ENCODE measurements at places on chromosomes 6 and 20.

DNA sequence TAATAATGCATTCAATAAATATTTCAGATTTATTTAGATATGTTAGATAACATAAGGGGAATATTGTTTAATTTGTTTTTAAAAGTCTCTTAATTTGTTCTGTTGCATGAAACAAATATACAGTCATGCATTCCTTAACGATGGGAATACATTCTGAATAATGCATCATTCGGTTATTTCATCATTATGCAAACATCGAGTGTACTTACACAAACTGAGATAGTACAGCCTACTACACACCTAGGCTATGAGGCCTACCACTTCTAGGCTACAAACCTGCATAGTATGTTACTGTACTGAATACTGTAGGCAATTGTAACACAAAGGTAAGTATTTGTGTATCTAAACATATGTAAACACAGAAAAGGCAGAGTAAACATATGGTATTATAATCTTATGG is 118.7 kb downstream of the EPHA7 start:
- no peak for DNase-seq

DNA sequence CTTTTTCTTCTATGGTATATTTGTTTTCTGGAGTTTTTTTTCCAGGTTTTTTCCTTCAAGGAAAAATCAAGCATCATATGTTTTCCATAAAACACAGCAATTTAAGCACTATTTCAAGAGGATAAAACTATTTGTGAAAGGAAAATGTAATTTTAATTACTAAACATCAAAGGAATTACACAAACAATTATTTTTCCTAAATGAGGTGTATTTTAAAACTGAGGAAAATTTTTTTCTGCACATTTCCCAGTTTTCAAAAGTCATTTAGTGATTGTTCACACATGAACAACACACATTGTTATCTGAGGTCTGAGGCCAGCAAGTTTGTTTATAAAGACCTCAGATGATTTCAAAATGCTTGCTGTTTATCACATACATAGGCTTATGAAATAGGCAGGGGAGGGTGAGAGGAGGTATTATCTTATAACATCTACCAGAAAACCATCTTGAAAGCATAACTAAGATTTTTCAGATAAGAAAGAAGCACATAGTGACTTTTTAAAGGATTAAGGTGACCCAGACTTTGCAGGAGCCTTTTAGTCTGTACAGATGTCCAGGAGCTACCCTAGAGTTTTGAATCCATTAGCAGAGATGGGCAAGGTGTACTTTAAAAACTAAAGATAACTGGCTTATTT is 381.6 kb downstream of the GJA1 start:
- DNase-seq: no peak

- DNase-seq: no peak
Observed at GRCh38 chr6:149342525-149342924, 25.0 kb downstream of the TAB2 start.

GRCh38 chr6:85453490-85453889 is 3.6 kb downstream of the NT5E start:
- DNase-seq: no peak

DNA sequence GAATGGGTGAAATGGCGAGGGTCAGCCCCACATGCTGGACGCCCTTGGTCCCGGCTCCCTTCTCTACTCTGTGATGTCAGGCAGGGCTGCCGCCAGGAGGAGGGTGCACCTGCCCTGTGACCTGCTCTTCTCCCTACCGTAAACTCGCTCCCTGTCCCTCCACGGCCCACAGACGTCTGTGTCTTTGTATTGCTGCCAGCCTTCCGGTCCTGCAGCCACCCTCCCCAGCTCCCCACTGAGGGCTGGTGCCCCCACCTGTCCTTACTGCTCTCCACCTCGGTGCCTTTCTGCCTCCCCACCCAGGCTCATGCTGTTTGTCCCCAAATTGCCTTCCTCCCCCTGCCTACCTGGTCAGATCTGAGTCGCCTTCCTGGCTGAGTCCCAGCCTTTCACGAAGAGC is 4.1 kb upstream of the CCR6 start:
- no peak for DNase-seq

GRCh38 chr20:56453352-56453751 is 15.1 kb upstream of the RTF2 start:
- DNase-seq: no peak
